AG10803 (cell line): ENCODE measurements at places on chromosomes 11 and 22.
A peak's percentile ranks its signal among the peaks of the same experiment; 100 is the strongest.

DNA sequence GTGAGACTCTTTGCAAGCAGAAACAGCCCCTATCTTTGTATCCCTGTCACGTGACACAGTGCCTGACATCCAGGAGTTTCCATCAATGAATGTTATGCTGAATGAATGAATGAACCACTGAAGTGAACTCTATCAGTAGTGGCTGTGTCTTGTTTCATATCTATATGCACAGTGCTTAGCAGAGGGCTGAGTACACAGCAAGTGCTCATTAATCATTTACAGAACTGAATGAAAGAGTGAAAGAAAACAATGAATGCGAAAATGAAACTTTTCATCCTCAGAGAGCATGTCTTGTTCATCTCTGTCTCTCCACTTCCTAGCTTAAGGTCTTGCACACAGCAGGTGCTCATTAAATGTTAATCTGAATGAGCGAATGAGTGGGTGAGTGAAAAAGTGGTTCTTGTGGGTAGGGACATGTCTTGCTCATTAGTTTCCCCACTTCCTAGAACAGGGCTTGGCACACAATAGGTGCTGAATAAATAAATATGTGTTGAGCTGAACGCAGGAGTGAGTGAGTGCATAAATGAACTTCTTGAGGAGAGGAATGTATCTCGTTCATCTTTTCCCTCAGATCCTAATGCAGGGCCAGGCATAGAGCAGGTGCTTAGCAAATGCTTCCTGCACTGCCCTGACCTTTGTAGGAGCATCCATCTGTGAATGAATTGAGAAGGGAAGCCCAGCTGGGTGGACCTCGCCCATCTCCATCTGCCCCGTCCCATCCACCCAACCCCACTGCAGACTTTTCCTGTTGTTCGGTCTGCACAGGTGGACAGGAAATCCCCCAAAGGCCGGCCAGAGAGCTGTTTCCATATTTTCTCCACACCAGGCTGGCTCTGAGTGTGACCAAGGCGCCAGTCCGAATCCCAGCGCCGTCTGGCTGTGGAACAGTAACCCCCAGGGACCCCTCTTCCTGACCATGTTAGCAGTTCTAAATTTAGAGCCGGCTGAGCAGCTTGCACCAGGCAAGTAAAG is 113.4 kb upstream of the CRYBB3 start:
- DNase-seq: no peak

GRCh38 chr11:45658292-45658991 is 7.0 kb downstream of the CHST1 start:
- DNase-seq: peak; percentile 48

DNA sequence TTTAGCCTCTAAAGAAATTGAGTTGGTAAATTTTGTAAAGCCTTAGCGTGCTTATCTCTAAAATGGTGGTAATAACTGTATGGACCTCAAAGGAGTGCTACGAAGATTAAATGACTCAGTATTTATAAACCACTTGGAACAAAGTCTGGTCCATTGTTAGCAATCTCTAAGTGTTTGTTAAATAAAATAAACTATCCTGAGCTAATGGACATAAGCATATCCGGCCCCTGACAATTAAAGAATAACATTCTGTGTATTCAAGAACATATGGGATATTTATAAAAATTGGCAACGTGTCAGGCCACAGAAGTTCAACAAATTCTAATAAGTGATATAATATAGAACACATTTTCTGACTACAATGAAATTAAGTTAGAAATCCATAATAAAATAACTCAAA is 71.0 kb downstream of the MYEOV start:
- no peak for DNase-seq

- DNase-seq: no peak
These were observed 17.5 kb upstream of the RASL10A start for GRCh38 chr22:29332886-29333496.

DNA sequence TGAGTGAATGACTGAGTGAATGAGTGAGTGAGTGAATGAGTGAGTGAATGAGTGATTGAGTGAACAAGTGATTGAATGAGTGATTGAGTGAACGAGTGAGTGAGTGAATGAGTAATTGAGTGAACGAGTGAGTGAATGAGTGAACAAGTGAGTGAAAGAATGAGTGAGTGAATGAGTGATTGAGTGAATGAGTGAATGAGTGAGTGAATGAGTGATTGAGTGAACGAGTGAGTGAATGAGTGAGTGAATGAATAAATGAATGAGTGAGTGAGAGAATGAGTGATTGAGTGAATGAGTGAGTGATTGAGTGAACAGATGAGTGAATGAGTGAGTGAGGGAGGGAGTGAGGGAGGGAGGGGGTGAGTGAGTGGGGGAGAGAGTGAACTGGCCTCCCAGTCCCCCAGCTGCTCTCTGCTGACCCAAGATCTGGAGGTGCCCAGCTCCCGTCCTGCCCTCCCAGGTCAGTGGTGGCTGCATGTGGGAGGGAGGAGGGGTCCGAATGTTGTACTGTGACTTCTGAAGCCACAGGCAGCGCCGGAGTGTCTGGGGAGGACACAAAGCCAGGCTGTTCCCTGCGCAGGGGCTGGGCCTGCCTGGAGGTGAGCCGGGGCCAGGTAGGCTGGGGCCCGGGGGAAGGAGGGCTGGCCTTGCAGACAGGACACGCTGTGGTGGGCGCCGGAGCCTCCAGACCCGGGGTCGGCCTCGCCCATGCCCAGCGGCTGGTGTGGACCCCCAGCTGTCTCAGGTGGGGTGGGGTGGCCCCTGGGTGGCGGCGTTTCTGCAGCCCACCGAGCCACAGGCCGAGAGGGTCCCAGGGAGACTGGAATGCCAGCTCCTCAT is 17.8 kb upstream of the PIM3 start:
- DNase-seq: no peak

GRCh38 chr22:47372596-47373385 is 610.3 kb downstream of the TBC1D22A start:
- no peak for DNase-seq

GRCh38 chr22:31122532-31123291 is at the start of gene INPP5J:
Gene INPP5J (plus strand): TSS chr22:31122966. CDS start chr22:31123015, 49 bp downstream.
- no peak for DNase-seq

- no peak for DNase-seq
These were observed 608 bp downstream of the NIPSNAP1 start for GRCh38 chr22:29580200-29580810.

- peak; percentile 25 for DNase-seq
These were observed 860 bp downstream of the PRMT3 start for GRCh38 chr11:20388096-20389055.

DNA sequence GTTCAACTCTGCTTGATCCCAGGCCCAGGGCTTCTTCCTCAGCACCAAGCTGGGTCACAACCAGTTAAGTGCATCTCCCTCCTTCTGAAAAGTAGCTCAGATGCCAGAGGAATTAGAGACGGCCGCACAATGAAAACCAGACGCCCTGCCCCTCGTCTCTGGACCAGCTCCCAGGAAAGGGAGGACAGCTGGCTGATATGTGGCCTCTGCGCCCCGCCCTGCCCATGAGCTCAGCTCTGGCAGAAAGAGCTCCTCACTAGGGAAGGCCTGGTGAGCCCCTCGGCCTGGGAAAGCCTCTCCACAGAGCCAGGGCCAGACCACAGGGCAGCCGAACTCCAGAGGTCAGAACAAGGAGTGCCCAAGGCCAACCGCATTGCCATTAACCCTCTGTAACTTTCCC is 18.1 kb upstream of the SCGB1A1 start:
- peak; percentile 93 for DNase-seq

- no peak for DNase-seq
These were observed 28.4 kb downstream of the SUSD2 start for GRCh38 chr22:24209687-24210086.

- DNase-seq: no peak
These were observed 11.1 kb downstream of the FAM168A start for GRCh38 chr11:73586791-73587190.

- DNase-seq: peak; percentile 87
These were observed 638 bp downstream of the PARVA start for GRCh38 chr11:12377824-12378593.

DNA sequence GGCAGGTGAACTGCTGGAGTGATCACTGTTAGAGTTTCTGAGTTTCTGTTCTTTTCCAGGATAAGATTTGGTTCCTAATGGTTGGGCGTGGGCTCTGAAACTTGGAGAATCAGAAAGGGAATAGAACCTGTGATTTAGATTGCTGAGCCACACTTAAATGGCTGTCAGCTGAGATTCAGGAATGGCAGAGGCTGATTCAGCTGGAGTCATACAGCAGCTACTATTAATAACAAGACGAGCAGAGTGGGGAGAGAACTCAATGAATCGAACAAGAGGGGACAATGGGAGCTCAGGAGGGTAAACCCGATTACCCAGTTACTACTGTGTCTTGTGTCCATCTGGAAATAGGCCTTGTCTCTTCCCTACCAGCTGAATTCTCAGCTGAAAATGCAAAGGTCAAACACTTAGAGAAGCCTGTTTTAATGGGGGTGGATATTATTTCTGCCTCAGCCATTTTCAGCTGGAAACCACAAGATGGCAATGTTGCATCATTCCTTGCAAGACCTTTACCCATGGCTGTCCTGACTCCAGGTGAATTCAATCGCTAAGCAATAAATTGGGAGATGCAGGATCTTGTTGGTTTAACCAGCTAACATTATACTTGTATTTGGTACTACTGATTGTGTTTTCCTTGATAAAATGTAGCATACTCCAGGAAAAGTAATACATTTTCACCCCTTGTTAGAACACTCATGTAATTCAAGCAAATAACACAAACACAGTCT is 104.5 kb upstream of the RAG2 start:
- DNase-seq: peak; percentile 58

- no peak for DNase-seq
These were observed 10.3 kb downstream of the BRD1 start for GRCh38 chr22:49817359-49817758.

DNA sequence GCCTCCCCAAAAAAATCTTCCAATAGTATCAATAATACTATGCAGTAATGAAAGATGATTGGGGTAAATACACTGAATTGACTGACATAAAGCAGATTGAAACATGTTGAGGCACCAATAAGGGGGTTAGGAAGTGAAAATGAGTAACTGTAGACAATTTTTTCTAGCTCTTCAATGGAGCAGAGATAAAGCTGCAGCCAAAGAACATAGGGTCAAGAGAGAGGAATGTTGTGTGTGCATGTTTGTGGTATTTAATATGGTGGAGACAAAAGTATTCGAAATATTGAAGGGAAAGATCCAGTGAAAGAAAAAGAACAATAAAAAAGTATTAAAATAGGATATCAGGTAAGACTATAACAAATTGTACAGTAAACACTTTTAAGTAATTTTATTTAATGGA is 450.0 kb upstream of the CCDC179 start:
- DNase-seq: peak; percentile 42

GRCh38 chr11:10051868-10052586 is 242.0 kb downstream of the SBF2 start:
- DNase-seq: no peak

DNA sequence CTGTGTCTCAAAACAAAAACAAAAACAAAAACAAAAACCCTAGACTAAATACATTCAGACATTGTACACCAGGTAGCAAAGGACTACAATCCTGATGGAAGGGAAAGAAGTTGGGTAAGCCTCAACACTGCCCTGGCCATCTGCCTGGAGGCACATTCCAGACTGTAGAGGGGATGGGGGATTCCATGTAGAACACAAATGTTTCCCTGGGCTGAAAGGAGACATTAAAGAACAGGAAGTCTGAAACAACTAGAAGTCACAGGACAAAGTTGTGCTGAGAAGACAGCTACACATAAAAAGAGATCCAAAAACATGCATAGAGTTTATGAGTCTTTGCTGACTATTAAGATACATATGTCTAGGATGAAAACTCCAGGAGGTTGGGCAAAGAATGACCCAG is 83.9 kb downstream of the RRAS2 start:
- peak; percentile 59 for DNase-seq

DNA sequence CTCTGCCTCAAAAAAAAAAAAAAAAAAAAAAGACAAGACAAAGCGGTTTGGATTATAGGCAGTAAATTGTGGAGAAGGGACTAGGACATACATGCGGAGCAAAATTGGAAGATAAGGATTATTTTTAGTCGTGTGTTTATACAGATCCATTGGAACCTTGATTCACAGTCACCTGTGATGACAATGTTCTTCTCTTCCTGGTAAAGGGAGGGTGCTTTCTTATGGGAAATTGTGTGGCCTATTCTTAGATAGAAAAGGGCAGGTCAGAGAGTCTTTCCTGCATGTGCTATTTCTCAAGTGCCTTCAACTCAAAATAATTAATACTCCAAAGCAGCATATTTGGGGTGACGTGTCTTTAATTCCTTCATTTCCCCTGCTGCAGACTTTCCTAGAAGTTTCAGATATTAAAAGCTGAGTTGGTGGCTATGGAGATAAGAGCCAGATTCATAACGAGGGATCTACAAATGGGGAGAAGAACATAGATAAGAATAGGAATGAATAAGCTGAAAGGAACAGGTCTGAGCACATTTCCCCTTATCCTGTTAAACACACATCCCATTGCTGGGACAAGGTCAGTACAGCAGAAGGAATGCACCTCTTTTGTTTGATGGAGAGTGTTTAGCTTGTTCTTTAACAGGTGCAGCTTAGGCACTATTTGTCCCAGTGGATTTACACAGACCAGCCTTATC is 22.5 kb downstream of the GSTT2B start:
- DNase-seq: no peak
